Nephron progenitor cell (in vitro differentiated cells): ENCODE measurements at places on chromosomes 4 and X.

GRCh38 chrX:4579480-4579879 lies 866.0 kb upstream of the PRKX start:
- peaks cover 7% of the 10 kb centered on the region for H3K4me1 ChIP-seq
- H3K27ac ChIP-seq = no peak overlapping the region
- H3K36me3 ChIP-seq = no peaks in the 10 kb centered on the region
- H3K4me3 ChIP-seq = no peak overlapping the region
- no peak for DNase-seq

DNA sequence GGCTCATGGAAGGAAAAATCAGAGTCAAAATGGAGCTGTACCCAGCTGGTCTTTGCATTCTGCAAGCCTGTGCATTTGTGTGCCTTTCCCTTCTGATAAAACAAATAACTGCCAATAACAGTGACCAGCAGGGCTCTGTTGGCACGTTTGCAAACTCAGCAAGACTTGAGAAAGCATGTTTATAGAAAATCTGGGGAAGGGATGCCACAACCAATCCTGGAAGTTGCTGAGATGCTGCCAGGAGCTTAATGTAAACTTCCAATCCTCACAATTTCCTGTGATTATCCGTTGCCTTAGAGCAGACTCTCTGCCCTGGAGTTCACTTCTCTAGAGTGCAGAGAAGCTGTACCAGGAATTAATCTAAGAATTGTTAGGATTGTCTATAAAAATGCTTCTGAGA lies 6.9 kb upstream of the ANXA3 start:
- no peak for DNase-seq
- no peak overlapping the region for H3K4me3 ChIP-seq
- H3K4me1 ChIP-seq = no peaks in the 10 kb centered on the region
- peaks cover 18% of the 10 kb centered on the region for H3K36me3 ChIP-seq

GRCh38 chr4:104416725-104417356 lies 77.9 kb downstream of the CXXC4 start:
- no peaks in the 10 kb centered on the region for H3K36me3 ChIP-seq
- no peaks in the 10 kb centered on the region for H3K27me3 ChIP-seq
- peaks cover 64% of the 10 kb centered on the region for H3K4me1 ChIP-seq
- DNase-seq = no peak
- no peak overlapping the region for H3K4me3 ChIP-seq
- no peak overlapping the region for H3K27ac ChIP-seq

- no peaks in the 10 kb centered on the region for H3K36me3 ChIP-seq
- H3K27ac ChIP-seq = no peak overlapping the region
These were observed 1323.4 kb downstream of the C4orf33 start for GRCh38 chr4:130419211-130419975.

DNA sequence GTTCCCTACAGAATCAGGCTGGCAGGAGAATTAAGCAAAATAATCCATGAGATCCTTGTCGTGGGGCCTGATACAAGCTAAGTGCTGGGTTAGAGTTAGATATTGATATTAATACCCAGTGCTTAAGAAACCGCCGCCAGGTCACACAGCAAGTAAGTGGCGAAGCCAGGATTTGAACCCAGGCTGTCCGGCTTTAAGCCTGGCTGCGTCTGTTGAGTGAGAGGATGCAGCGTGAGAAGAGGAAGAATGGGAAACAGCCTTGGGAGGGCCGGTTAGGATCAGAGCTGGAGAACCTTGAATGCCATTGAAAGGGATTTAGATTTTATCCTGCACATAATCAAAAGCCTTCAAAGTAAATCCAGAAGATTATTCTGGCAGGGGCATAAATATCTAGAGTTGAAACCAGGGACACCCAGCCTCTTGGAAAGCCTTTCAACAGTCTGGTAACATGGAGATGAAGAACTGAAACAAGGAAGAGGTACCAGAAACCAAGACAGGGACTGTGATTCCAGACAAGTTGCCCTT lies 64.8 kb upstream of the HELT start:
- no peak overlapping the region for H3K27ac ChIP-seq
- H3K27me3 ChIP-seq = peaks cover 16% of the 10 kb centered on the region
- peaks cover 13% of the 10 kb centered on the region for H3K4me1 ChIP-seq
- no peak overlapping the region for H3K4me3 ChIP-seq
- DNase-seq = no peak
- no peaks in the 10 kb centered on the region for H3K36me3 ChIP-seq

- no peak overlapping the region for H3K4me3 ChIP-seq
- peaks cover 2% of the 10 kb centered on the region for H3K36me3 ChIP-seq
- H3K4me1 ChIP-seq = peaks cover 3% of the 10 kb centered on the region
These were observed 38.2 kb downstream of the CHST7 start for GRCh38 chrX:46611658-46612362.

DNA sequence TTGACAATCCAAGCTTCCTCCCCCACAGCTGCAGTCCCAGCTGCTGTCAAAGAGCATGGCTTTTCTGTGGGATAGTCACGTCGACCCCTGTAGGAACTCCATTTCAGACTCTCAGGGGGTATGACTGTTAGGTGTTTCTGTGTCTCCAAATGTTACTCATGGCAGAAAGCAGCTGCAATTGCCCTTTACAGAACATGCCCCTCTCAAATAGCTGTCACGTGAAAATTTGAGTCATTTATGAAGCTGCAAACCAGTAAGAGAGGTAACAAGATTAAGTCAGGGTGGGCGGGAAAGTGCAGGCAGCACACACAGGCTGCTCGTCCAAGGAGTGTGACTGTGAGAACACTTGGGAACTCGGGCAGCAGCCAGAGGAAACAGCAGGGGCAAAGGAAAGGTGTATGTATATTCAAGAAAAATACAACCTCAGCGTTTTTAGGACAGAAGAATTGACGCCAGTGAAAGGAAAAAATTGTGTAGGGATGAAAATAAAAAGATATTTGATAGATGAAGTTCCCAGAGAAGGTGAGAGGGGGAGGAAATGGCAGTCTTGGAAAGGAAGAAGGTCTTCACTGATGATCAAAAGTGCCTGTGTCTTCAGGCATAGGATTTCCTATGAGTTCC lies 66.5 kb upstream of the TMEM184C start:
- peaks cover 5% of the 10 kb centered on the region for H3K27me3 ChIP-seq
- DNase-seq = no peak

DNA sequence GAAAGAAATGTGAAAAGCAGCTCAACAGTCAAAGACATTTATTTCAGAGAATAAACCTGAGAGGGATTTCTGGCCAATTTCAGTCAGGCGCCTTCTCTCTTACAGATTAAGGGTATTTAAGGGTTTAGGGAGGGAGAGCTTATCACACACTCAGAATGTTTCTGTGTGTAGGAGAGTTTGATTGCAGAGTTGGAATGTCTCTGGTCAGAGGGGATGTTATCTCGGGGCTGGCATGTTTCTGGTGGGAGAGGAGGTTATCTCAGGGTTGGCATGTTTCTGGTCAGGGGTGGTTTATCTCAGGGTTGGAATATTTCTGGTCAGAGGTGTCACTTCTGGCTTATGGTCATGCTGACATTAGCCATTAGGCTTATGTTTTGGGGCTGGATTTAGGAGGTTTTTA lies 1920.5 kb upstream of the PCDH7 start:
- no peaks in the 10 kb centered on the region for H3K36me3 ChIP-seq
- H3K27me3 ChIP-seq = no peaks in the 10 kb centered on the region
- no peak overlapping the region for H3K27ac ChIP-seq
- H3K4me3 ChIP-seq = no peak overlapping the region
- no peaks in the 10 kb centered on the region for H3K4me1 ChIP-seq

GRCh38 chr4:105461221-105461620 lies 12.6 kb downstream of the PPA2 start:
- no peak overlapping the region for H3K27ac ChIP-seq
- H3K36me3 ChIP-seq = peaks cover 84% of the 10 kb centered on the region
- no peak for DNase-seq

- peaks cover 6% of the 10 kb centered on the region for H3K27me3 ChIP-seq
- DNase-seq = no peak
- H3K4me1 ChIP-seq = peaks cover 37% of the 10 kb centered on the region
- no peak overlapping the region for H3K4me3 ChIP-seq
- H3K27ac ChIP-seq = peak overlapping the region; percentile 87
These were observed 64.3 kb downstream of the SMIM20 start for GRCh38 chr4:25978327-25978726.
